ENCODE measurements at places on chromosomes 4 and X.

DNA sequence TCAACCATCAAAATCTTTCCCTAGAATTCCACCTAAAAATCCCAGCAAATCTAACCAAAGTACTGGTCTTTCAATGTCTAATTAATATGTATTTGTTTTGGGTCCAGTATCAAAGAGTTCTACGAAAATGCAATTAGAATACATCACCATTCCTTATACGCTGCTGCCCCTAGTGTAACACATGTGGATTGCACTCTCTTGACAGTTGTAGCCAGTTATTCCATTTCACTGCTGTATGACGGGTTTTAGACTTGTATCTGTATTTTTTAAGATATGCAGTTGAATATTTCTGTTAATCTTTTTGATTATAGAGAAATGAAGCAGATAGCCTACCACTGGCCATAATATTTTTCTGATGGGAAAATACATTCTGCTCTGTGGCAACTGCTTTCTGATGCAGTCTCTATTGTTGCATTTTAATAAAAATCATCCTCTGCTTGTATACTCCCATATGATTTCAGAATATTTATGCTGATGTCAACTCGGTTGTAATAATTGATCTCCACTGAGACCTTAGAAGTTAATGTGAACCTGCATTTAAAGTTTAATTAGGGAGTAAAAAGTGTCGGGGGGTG, 17.1 kb upstream of the PAGE2B start:
- DNase-seq, result peak; percentile 36

GRCh38 chr4:38911257-38911656, 43.7 kb downstream of the FAM114A1 start:
- DNase-seq, result no peak

DNA sequence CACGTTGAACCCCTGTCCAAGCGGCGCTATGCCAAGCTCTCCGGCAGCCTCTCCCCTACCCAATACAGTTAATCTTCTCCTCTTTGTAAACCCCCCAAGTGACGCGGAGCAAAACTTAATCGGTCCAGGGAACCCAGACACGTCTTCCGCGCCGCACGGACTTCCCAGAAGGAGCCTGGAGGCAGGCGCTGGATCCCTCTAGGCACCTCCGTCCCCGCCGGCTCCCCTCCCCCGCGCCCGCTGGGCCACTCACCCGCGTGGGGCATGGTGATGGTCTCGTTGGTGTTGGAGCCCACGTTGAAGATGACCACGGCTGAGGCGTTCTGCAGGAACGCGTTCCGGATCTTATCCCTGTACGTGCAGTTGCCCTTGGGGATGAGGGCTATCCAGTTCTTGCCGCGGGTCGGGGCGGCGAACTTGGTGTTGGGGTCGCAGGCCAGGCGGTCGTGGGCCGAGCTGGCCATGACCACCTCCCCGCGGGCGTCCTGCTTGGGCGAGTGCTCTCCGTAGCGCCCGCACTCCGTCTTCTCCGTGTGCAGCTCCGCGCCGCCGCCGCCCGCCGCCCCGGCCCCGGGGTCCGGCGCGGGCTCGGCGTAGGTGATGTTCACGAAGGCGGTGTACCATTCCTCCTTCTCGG, 1.1 kb downstream of the RNF150 start:
- no peak for DNase-seq

DNA sequence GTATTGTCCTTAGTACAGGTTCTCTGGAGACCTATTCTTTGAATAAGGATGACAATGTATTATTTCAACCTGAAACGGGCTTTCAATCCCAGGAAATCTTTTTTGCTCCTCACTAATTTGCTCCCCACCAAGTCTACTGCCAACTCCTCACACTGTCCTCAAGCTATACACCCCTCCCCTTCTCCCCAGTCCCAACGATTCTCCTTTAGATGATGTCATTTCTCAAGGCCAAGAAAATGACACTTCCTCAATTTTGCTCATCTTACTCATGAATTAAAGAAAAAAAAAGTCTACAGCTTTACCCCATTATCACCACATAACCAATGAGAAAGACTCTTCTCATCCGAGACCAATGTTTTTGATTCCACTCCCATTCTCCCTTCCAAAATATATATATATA, 20.6 kb downstream of the AP1S2 start:
- no peak for DNase-seq

GRCh38 chrX:17038277-17038676, 91.8 kb downstream of the REPS2 start:
- no peak for DNase-seq

DNA sequence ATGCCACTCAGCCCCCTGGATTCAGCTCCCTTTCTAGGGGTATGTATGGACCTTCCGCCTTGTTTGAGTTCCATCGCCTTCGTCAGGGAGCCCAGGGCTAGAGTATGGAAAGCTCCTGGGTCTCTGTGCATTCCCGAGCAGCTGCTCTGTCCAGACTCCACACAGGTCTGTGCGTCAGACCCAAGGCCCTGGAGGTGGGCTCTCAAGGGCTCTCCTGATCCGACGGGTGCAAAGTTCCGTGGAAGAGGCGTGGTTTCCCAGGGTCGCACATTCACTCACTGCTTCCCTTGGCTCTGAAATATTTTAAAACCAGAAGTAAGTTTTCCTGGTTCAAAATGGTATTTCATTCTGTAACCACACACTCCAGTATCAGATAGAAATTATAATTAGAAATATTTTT, 863.2 kb downstream of the TRIML1 start:
- DNase-seq, result no peak

GRCh38 chrX:27767387-27767786, 40.4 kb upstream of the MAGEB10 start:
- no peak for DNase-seq

DNA sequence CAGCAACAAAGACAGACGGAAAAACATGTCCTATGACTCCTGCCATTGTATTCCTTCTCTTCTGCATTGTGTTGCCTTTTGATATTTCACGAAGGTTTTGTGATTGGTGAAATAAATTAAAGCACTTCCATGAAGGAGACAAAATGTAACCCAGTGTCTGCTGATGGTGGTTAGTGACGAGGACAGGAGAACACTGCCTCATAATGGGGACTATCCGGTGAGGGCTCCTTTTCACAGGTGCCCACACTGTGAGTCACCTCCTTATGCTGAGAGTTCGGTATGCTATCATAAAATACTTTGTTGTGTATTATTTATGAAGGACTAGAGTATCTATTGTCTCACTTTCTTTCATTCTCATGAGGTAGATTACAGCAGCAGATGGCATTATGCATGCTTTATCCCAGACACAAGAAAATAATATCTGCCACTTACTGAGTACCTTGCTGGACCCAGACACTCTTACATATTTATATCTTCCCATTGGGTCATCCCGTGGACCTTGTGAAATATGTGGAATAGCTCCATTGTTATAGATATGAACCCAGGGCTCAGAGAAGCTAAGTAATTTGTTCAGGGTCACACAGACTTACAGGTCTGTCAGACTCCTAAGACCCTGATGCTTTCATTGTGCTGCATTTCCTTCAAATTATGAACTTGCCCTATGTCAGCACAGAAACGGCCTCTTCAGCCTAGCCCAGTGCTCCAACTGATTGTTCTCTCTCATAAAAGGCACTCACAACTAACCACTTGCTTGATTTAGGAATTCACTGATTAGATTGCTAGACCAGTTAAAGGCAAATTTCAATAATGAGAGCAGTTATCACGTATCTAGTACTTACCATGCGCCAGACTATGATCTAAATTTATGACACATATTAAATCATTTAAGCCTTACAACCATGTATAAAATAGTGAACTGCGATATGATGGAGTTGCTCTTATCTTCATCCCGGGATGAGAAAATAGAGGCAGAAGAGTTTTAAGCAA, 31.2 kb downstream of the PLS3 start:
- DNase-seq, result no peak

DNA sequence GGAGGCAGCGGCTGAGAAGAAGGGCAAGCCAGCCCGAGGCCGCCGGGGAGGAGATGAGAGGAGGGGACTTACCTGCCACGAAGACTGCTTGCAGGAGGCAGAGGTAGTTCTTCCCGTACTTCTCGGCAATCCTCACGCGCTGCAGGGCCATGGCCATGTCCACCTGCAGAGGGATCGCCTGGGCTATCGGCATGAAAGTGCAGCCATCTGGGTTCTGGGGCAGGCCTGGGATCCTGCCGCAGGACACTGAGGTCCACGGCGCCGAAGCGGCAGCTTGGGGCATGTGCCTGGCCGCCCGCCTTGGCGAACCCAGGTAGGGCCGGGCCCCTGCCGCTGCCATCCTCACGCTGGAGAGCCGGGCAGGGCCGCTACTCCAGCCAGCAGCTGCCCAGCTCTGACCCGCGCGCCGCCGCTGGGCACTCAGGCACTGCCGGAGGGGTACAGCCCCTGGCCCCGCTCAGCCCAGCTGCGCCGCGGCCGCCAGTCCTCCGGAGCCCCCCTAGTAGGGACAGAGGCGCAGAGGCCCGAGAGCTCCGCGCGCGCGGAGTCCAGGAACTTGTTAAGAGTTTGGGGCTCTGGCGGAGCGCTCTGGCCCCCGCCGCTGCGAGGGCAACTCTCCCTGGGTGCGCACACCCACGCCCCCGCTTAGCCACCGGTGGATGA, 16.0 kb downstream of the MCF2 start:
- DNase-seq, result no peak

GRCh38 chrX:13473442-13474163, 95.8 kb upstream of the EGFL6 start:
- no peak for DNase-seq

DNA sequence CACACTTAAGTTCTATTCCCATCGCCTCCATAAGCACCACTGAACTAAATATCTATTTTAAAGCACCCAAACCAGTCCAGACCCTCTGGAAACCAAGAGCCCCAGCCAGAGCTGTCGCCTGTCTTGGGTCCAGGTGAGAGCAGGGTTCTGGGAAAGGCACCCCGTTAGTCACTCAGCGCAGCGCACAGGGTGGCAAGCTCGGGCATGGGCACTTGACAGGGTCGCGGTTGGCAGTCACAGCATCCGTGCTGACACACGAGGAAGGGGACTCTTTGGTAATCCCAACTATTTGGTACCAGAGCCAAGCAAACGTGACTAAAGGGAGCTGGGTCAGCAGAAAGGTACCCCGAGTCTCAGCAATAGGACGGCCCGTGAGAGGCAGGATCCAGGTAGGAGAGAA, 24.3 kb upstream of the ETNPPL start:
- no peak for DNase-seq

GRCh38 chr4:8904666-8905065, 33.0 kb upstream of the HMX1 start:
- DNase-seq, result no peak

GRCh38 chr4:129455482-129455881, 359.5 kb downstream of the C4orf33 start:
- peak; percentile 82 for DNase-seq

DNA sequence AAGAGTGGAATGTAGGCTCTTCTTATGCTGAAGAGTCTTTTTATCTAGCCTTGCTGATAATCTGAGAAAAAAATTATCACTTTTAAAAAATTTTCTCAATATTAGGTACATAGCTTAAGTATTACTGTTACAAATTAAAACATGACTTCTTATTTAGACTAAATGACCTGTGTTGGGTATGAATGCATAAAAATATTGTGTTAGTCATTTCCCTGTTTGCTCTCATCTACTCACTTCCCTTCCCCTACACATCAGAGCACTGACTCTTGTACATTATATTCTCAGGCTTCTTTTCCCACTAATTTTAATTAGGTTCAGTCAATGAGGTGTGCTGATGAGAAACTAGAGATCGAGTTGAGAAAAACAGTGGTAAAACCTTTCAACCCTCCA, 881.0 kb downstream of the PCDH18 start:
- DNase-seq, result no peak

DNA sequence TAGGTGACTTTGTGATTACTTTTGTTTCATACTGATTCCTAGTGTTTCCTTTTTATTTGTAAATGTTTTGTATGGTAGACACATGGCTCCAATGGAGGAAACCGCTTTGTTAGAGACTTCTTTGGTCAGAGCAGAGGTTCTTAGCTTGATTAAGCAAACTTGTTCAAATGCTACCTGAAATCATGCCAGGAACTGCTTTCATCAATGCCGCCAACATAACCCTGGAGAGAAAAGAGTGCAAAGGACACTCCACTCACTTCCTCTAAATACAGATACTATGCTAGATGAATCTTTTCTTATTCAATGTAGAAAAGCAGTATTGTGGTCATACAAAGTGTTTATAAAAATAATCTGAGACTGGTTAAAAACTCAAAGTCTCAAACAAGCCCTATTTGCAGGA, 25.7 kb upstream of the COX7B2 start:
- DNase-seq, result no peak

- DNase-seq, result no peak
Observed at GRCh38 chr4:57369446-57369845, 259.3 kb upstream of the IGFBP7 start.

- no peak for DNase-seq
Observed at GRCh38 chr4:76569225-76569624, 134.2 kb downstream of the SHROOM3 start.

Measured in NCI-H1092 (cell line).